ENCODE measurements at places on chromosomes 3 and 15. TPM values are rescaled to one million over a fixed set of nuclear protein-coding genes. Genes with fewer than 3 reads are reported as not detected.

The ITGA11 gene
- total RNA-seq = not detected

The CLDN18 gene
- total RNA-seq = 0.17 TPM

DNA sequence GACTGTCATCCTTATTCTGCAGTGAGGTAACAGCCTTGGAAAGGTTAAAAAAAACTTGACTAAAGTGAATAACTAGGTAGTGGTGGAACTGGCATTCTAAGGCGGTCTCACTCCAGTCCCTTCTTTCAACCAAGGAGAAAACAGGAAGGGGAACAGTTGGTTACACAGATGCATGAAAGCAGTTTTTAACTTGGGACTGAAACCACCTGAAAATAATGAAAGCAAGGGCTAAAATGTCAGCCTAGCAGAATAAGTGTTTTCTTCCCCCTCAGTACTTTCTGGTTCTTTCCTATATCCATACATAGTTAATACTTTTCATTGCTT lies 748 bp upstream of the AVEN start:
- H3K36me3 ChIP-seq = no peaks in the 10 kb centered on the region
- no peak overlapping the region for H3K27ac ChIP-seq
- peak overlapping the region; percentile 80 for H3K4me3 ChIP-seq
- DNase-seq = no peak
- H3K4me1 ChIP-seq = peaks cover 4% of the 10 kb centered on the region

DNA sequence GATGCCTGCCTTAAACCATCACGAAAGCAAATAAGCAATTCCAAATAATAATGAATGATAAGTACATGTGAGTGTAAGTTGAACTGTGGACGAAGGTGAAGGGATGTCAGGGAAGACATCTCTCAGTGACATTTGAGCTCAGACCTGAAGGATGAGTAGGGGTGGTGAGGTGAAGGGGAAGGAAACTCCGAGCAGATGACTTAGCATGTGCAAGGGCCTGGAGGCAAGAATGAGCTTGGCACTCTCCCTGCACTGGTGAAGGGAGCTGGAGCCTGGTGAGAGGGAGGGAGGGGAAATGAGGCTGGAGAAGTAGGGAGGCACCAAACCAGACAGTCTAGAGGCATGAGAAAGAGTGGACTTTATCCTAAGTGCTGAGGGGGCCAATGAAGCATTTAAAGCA lies 84.3 kb downstream of the MTHFS start:
- no peaks in the 10 kb centered on the region for H3K27me3 ChIP-seq
- H3K4me1 ChIP-seq = no peaks in the 10 kb centered on the region
- no peak overlapping the region for H3K27ac ChIP-seq
- H3K36me3 ChIP-seq = no peaks in the 10 kb centered on the region
- no peak for DNase-seq
- no peak overlapping the region for H3K4me3 ChIP-seq

GRCh38 chr3:64634417-64634816 lies 53.4 kb downstream of the ADAMTS9 start:
- H3K4me1 ChIP-seq = no peaks in the 10 kb centered on the region
- no peak overlapping the region for H3K27ac ChIP-seq
- no peak for DNase-seq
- H3K27me3 ChIP-seq = no peaks in the 10 kb centered on the region
- H3K36me3 ChIP-seq = no peaks in the 10 kb centered on the region

Data from HCT116 (cell line).